ENCODE measurements at places on chromosomes 2 and 18.

DNA sequence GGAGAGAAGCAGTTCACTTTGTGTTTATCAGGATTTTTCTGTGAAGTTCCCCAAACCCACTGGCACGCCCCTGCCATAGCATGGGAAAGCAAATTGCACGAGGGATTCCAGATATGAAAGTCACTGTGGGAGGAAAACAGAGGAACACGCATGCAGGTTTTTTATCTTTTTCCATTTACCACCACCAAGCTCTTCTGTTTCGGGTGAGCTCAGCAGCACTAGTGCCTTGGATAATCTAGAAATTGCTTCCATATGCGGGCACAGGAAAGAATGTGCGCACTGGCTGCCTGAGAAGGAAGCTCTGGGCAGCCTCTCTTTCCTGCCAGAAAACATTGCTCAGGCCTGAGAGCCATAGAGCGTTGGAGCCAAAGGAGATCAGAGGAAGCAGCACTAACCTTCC, 65.9 kb upstream of the WIPF1 start:
- DNase-seq, result no peak

- no peak for DNase-seq
Observed at GRCh38 chr2:152497481-152498052, 162.6 kb downstream of the FMNL2 start.

DNA sequence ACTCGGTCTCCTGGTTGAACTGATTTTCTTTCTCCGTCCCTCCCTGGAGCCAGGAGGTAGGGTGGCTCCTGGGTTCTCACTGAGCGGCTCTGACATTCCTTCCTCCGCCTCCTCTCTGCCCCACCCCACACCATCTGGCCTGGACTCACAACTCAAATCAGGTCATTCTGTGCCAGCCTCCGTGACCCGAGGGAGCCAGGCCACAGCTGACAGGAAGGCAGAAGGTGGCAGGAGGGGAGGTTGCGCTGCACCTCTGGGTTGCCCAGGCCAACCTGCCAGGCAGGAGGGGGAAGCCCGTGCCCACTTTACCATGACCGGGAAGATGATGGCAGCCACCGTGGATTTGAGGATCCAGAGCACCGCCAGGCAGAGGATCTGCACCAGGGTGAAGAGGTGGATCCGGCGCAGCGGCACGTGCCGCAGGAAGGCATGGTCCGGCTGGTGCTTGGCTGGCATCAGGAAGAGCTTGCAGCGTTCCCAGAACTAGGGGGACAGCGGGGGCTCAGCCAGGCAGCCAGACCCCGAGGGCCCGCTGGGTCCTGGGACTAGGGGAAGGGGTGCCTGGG, 28.3 kb downstream of the MTHFD2 start:
- DNase-seq, result no peak

DNA sequence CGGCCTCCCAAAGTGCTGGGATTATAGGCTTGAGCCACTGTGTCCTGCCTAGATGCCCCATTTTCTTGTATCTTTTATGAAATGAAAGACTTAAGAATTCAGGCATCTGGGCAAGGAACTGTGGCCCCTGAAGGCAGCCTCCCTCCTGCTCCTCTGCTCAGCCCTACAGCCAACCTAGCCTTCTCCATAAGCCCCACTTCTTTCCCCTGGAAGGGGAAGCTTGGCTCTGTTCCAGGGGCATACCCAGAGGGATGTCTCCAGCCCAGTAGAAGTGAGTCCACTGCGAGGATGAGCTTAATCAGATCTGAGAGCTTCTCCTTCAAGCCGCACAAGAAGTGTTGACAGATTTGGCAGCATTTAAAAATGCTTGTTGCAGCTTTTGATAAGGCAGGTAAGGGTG, 39.7 kb downstream of the RHOB start:
- DNase-seq, result no peak

DNA sequence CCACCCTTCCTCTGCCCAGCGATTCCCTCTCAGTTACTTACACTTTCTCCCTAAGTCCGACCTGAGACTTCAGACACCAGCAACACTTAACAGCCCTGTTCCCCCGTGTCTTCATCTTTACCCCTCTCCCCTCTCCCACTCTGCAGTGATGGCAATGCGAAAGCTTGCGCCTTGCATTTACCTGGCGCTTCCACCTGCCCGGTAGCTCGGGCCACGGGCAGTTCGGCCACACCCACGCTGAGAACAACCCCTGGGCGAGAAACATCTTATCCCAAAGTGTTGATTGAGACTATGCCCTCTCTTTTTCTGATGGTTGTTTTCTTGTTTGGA, 558 bp downstream of the DNAJC10 start:
- DNase-seq, result no peak

DNA sequence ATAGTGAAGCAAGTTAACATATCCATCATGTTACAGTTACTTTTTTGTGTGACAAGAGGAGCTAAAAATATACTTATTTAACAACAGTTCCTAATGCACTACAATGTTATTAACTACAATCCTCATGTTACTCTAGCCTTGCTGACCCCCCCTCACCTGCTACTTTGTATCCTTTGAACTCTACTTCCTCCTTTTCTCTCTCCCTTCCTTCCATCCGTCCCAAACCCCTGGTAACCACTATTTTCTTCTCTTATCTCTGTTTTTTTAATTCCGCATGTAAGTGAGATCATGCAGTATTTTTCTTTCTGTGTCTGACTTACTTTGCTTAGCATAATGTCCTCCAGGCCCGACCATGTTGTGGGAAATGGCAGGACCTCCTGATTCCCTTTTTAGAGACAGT, 59.4 kb downstream of the NPAS2 start:
- DNase-seq, result no peak

GRCh38 chr2:174336501-174337336, 2.0 kb downstream of the SP9 start:
- DNase-seq, result no peak

DNA sequence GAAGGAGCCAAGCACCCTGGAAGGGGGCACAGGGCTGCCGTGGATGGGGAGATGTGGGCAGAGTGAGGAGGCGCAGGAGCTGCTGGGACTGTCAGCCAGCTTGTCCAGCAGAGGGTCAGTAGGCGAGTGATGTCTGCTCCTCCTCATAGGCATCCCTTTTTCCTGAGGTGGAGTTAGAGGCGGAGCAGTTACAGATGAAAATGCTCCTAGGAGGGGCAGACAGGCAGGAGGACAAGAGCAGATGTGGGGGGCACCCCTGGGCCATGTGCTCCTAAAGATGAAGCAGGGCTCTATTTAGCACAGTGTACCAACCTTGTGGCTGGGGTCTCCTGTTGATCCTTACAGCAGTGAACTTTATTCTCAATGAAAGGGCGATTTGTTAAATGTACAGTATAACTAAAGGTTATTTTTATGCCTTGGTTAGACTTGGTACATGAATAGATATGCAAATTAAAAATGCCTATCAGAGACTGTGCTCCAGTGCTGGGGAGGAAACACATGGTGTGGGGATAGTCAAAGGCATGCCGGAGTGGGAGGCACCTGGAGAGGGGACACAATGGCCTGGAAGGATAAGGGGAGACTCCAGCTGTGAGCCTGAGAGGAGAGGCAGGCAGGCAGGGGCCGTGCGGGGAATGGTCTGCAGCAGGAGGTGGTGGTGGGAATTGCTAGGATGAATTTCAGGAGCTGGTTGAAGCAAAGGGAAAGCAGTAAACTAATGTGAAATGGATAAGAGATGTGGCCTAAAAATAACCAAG, 175.3 kb downstream of the CLIP4 start:
- DNase-seq, result no peak

- no peak for DNase-seq
Observed at GRCh38 chr2:43452318-43452731, 143.5 kb downstream of the THADA start.

All from activated T-cell treated with anti-CD3 and anti-CD28 coated beads for 24 hours (primary cell).